Spinal cord (tissue), 10 donors: ENCODE measurements at places on chromosomes 1 and 21. TPM values are rescaled to one million over a fixed set of nuclear protein-coding genes. Genes with fewer than 3 reads are reported as not detected.
A peak's percentile ranks its signal among the peaks of the same experiment; 100 is the strongest.

Gene FAM3B
- 1.7 TPM for total RNA-seq

Gene TAS1R1
- 0.40 TPM for total RNA-seq

Gene SAMD11
- total RNA-seq, result 29.5 TPM

Gene SELE
- 7.1 TPM for total RNA-seq

Gene DRAXIN
- 5.8 TPM for total RNA-seq

DNA sequence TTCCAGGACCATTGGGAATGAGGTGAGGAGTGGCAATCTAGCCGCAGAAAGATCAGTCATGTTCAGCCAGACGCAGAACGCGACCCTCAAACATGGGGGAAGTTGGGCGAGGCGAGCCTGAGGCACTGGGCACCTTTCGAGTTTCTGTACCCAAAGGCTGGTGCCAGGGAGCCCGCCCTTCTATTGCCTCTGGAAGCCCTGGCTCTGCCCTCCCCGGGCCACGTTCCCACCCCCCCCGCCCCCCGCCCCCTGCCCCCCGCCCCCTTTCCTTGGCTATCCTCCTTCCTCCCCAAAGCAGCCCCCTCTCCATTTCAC, 2.2 kb upstream of the ZBTB7B start:
- DNase-seq, result no peak

GRCh38 chr1:93964777-93965200, 55.6 kb upstream of the GCLM start:
- DNase-seq, result no peak

DNA sequence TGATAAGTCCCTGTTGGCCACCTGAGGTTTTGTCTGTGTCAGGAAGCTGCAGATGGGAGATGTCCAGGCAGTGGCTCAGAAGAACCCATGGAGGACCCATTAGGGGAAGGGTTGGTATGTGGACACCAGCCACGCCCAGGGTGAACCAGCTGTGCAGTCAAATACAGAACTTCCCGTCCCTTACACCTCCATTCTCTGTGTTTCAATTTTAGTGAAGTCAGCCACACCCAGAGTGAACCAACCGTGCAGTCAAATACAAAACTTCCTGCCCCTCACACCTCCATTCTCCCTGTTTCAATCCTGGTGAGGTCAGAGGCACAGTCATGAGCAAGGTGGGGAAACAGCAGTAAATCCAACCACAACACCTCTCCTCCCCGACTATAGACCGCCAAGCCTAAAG, 27.4 kb downstream of the BACE2 start:
- DNase-seq, result no peak

DNA sequence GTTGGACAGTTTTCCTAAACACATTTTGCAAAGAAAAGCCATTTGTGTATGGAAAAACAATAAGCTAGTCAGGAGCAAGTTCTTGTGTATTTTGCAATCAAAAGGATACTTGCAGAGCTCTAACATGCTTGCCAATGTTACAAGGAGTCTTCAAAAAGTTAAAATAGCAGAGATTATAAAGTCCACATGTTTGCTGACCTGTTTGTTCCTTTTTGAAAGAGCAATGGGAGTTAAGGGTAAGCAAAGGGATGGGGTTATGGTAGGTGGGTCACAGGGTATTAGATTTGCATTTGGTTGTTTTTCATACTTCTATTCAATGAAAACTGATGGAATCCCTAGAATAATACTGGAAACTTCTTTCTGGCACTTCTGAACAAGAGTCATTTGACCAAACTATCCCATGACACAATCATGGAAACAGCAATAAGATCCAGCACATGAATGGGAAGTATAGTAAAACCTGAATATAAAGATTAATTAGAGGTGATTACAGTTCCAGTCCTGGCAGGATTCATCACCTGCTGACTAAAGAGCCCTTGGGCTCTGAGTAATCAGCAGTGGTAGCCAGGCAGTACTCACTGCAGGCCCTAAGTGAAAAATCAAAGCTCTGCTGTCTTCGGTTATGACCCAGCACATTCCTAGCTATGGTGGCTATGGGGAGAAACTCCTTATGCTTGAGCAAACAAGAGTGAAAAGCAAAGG, 27.1 kb upstream of the ZC3H11B start:
- no peak for DNase-seq

- DNase-seq, result no peak
These were observed 26.9 kb upstream of the CNTN2 start for GRCh38 chr1:205016075-205016474.

DNA sequence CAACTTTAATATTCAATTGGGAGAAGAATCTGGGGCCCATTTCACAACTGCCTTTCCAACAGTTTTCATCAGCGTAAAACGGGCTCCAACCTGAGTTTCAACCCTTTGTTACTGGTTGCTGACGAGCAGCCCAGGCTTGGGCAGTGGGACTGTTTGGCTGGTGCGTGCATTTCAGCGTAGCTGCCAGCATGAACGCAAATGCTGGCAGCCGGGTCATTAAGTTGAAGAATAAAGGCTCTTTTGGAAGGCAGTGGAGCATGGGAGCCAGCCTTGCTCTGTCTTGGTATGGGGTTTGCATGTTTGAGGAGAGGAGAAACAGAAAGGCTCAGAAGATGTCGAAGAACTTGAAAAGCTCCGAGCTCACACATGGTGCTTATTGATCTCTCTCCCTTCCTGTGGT, 40.7 kb downstream of the WDR3 start:
- DNase-seq, result no peak

DNA sequence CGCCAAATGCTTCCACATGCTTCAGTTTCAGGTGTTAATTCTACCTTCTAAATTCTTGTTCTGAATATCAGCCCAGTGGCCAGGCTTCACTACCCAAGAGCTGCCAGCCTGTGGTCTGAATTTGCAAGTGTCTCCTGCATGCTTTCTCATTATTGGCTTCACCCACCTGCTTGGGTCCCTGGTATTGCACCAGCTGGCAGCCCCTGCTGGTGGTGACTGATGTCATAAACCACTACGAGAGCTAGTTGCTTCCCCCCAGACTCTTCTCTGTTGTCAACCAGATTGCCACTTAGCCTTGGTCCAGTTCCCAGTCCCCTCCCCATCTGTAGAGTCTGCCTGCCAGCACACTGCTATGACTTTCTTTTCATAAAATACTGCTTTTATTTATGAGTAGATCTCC, 197.7 kb upstream of the DUSP10 start:
- DNase-seq, result peak; percentile 93

- no peak for DNase-seq
These were observed 135.0 kb downstream of the TGFB2 start for GRCh38 chr1:218480137-218480536.

GRCh38 chr1:42206164-42206563, 41.6 kb upstream of the GUCA2A start:
- no peak for DNase-seq

DNA sequence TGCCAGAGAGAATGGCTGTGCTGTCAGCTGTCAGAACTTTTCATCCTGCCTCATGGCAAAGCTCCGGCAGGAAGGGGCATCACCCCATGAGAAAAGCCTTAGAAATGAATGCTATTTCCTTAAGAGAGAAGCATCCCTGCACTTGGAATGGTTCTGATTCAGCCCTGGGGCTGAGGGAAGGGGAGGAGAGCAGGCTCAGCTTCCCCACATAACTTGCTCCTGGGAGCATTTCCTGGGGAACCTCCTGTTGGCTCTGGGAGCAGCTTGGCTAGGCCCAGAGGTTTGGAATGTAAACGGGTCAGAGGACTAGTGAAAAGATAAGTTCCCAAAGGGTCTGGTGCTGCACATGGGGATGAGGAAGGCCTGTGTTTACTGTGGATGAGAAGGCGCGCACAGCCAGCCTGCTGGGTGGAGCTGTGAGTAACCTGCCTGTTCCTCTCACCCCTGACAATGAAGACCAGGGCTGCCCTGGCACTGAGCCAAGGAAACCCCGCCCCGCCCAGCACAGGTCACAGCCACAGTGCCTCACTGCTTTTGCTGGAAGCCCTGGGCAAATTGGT, 5.0 kb downstream of the PRELP start:
- no peak for DNase-seq

DNA sequence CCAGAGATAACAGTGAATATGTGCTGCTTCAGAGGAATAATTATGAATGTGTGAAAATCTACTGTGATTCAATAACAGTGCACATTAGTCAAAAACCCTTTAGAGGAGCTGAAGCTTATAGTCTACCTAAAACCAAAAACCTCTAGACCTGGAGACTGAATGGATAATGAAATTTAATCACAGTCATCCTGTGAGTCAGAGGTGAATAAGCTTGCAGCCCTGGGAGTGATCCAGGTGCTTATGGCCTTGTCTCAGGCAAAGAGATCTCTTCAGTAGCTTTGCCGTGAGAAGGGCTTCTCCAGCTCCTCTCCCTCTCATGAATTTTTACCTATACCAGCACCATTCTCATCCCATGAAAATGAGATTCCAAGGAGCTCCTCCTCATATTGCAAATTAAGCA, 81.3 kb upstream of the RGS4 start:
- DNase-seq, result no peak

- no peak for DNase-seq
These were observed 187.1 kb upstream of the CACYBP start for GRCh38 chr1:174812656-174813055.

DNA sequence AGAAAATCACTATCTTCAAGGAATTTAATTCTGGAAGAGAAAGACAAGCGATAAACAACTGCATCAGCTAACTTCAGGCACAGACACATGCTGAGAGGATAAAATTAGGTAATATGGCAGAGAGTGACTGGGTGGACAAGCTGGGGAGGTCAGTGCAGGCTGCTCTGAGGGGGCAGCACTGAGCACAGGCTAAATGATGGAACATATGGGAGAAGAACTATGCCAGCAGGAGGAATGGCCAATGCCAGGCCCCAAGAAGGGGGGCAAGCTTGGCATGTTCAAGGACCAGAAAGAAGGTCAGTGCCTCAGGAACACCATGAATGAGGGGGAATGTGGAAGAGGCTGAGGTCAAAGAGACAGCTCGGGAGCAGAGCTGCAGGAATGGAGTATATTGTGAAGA, 190.7 kb upstream of the MAP1LC3C start:
- no peak for DNase-seq

DNA sequence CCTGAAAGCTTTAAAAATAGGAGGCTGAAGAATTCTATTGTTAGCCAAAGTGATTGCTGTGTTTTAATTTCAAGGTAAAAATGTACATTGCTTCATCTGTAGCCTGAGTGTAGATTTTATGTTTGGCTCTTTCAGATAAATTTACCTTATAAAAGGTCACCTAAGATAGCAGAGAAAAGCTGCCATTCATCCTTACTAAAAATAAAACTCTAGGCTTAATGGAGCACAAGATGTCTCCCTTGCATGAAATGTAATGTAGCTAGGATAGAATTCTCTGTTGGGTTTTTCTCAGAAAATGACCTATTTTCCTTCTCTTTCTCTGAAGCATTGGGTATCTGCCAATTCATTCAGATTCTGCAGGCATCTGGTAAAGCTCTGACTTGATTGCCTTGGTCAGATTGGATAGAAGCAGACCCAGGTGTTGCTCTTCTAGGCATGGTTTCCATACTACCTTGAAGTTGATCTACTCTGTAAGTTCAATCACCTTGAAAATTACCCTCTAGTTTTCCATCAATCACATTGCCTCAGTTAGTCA, 176.6 kb upstream of the GORAB start:
- DNase-seq, result peak; percentile 4

DNA sequence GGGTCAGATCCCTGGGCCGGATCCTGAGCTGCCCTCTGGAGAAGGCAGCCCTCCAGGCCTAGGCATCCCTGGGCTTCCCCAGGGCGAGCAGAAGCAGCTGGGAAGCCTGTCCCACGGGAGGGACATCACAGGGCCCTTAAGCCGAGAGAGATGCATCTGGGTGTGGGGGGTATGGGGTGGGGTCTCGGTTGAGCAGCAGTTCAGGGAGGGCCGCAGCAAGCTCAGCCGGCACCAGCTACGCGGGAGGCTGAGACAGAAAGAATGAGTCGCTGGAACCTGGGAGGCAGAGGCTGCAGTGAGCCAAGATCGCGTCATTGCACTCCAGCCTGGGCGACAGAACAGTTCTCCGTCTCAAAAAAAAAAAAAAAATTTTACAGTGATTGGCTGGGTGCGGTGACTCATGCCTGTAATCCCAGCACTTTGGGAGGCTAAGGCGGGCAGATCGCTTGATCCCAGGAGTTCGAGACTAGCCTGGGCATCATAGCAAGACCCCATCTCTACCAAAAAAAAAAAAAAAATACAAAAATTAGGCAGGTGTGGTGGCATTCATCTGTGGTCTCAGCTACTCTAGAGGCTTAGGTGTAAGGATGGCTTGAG, 37.7 kb downstream of the RRP1 start:
- DNase-seq, result no peak

DNA sequence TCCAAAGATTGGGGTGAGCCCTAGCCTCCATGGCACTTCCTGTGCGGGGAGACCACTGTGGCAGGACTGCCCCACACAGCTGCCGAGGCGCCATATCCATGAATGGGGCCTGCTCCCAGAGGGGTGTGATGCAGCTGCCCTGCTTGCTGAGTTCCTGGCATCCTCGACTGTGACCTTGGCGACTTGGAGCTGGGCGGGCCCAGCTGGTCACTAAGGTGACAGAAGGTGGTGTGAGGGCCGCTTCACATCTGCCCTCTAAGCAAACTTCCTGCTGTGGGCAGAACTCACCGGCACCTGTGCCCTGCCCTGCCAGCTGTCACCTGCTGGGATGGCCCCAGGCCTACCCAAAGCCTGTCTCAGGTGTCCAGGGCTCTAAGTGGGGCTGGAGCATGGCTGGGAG, 9.0 kb downstream of the TMEM61 start:
- DNase-seq, result no peak
